AG04450 (cell line): ENCODE measurements at places on chromosomes 3 and 15.

GRCh38 chr3:195001961-195002861 is 268.7 kb downstream of the XXYLT1 start:
- DNase-seq = no peak

GRCh38 chr15:97023488-97023844 is 693.0 kb downstream of the NR2F2 start:
- no peak for DNase-seq

DNA sequence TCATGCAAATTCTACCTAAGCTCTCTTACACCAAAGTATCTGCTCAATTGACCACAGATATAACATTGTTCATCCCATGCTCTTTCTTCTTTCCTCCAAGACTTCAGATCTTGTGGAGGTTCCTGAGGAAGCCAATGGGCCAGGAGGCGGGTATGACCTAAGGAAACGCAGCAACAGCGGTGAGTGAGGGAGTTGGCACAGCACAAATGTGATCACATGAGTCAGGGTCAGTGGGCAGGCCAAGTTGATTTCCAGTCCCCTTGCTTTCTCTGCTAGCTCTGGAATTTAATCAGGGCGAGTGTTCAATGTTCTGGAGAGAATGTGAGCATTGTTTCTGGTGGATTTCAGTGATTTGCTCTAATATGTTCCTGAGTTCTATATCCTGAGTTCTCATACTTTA is 112.7 kb downstream of the STAC start:
- no peak for DNase-seq

DNA sequence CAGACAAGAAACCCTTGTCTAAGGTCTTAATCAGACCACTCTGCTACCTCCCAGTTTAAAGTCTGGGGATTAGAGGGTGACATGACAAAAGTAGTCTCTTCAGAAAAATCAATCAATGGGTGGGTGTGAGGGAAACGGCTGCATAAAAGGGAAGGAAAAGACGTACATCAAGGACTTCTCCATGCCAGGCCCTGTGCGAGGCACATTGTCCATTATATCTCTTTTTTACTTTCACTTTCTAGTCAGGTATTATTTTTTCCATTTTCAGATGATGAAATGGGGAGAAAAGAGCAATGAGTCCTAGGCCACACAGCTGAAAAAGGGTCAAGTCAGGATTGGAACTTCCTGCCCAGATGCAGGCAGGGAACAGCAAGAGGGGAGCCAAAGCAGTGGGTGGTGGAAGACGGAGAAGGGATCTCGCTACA is 4.6 kb upstream of the CX3CR1 start:
- DNase-seq = no peak
